ENCODE measurements at places on chromosomes 1 and 21.

DNA sequence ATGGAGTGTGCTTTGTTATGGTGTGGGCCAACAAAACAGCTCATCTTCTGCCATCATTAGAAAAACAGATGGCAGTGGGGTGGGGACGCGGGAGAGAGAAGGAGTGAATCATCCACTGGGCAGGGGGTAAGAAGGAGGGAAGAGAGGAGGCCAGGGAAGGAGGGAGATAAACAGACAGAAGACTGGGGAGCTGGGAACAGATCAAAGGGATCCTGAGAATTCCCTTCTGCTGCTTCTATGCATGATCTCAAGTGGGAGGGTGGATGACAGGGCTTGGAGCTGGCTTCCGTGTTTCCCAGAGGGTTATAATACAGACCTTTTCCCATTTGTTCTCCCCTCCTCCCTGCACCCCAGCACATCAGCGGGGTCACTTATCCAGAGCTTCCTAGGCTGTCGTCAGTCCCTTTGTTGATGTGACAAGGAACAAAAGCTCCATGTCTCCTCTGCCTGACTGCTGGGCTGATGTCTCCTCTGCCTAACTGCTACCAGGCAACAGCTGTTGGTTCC lies 338.6 kb downstream of the PAPPA2 start:
- no peak for DNase-seq

- DNase-seq: no peak
Observed at GRCh38 chr1:90384193-90384592, 332.9 kb downstream of the BARHL2 start.

DNA sequence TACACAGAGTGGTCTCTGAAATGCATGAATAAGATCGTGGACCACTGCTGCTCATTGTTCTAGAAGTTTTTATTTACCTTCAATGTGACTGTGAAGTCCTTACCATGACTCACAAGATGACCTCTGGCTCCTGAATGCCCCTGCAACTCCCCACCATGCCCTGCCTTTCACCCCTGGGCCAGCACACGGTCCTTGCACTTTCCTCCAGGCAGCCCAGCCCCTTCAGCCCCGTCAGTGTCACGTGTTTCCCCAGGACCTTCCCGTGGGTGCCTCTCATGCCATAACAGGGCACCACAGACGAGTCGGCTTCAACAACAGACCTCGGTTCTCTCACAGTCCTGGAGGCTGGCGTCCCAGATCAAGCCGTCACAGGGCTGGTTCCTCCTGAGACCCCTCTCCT lies 62.1 kb downstream of the B3GALT5 start:
- no peak for DNase-seq

DNA sequence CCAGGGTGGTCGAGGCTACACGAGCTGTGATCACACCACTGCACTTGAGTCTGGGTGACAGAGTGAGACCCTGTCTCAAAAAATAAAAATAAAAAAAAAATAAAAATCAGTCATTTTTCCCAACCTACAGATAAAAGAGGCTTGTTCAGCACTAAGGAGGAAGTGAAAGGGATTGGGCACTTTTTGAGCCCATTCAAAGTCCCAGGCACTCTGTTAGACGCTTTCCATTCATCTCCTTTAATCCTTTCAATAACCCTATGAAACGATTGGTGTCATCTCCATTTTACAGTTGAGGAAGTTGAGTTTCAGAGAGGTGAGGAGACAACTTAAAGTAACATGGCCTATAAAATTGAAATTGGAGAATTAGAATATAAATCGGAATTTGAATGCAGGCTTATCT lies 10.4 kb upstream of the AGO4 start:
- no peak for DNase-seq

- no peak for DNase-seq
Observed at GRCh38 chr1:204476563-204476962, 18.0 kb downstream of the PIK3C2B start.

GRCh38 chr1:13824626-13825025 lies 124.6 kb downstream of the PRDM2 start:
- no peak for DNase-seq

- no peak for DNase-seq
Observed at GRCh38 chr21:17053321-17053720, 459.5 kb upstream of the CXADR start.

DNA sequence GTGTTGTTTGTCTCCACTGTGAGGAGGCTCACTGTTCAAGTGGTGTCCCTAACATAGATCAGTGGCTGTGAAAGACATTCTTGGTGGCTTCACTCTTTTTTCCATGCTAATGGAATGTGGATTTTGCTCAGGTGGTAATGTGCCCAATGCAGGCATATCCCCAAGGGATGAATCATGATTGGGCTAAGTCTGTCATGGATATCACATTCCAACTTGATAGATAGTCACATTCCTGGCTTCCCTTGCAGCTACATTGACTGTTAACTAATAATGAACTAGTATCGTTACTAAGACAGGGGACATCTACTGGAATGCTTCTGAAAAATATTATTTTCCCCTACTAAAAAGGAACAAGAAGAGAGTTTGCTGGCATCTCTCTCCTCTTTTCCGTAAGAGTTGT lies 86.3 kb upstream of the SOD1 start:
- no peak for DNase-seq

DNA sequence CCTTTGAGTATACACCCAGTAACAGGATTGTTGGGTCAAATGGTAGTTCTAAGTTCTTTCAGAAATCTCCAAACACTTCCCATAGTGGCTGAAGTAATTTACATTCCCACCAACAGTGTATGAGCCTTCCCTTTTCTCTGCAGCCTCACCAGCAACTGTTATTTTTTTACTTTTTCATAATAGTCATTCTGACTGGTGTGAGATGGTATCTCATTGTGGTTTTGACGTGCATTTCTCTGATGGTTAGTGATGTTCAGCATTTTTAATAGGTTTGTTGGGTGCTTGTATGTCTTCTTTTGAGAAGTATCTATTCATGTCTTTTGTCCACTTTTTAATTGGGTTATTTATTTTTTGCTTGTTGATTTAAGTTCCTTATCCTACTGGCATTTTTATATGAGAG lies 26.4 kb upstream of the LAMC1 start:
- no peak for DNase-seq

GRCh38 chr1:64184003-64184440 lies 19.4 kb upstream of the UBE2U start:
- no peak for DNase-seq

- no peak for DNase-seq
Observed at GRCh38 chr1:61501971-61502916, 222.7 kb downstream of the TM2D1 start.

- DNase-seq: no peak
Observed at GRCh38 chr1:203934027-203934426, 72.6 kb downstream of the SNRPE start.

DNA sequence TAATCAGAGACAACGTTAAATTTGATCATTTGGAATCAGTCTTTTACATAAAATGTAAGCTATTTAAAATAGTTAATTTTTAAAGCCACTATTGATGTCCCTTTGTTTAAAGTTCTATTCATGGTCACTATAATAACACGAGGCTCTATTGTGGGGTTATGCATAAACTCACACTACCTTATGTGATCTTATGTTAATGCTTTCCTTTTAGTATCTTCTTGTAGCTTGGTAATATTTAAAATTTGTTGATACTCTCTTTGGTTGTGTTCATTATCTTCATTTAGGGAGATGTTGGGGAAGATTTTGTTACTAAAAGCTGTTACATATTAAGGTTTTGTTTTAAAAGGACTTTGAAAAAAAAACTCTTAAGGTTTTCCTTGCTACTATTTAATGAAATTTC lies 1.2 kb downstream of the B3GALT2 start:
- no peak for DNase-seq

DNA sequence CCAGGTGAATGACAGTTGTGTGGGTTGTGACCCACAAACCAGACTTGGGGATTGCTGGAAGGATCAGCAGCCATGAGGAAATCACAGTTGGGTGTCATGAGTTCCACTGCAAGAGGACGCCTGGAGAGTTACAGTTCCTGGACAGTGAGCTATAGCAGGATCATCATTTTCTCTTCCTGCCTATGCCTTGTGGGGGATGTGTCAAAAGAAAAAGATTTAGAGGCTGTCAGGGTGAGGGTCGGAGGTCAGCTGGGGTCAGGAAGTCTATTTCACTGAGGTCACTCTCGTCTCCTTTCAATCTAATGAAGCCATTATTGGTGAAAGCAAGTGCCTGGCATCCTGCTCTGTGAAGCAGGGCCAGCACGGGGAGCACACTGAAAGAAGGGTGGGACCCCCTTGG lies 7.0 kb upstream of the LIN28A start:
- DNase-seq: no peak

GRCh38 chr1:75725861-75726361 lies 1.4 kb downstream of the ACADM start:
- no peak for DNase-seq

GRCh38 chr1:109610609-109611307 lies 8.7 kb downstream of the GNAT2 start:
- DNase-seq: no peak

GRCh38 chr1:22447621-22448111 lies 4.0 kb upstream of the ZBTB40 start:
- DNase-seq: no peak

- DNase-seq: no peak
Observed at GRCh38 chr1:159817276-159818041, 9.2 kb upstream of the SLAMF8 start.

GRCh38 chr21:45513003-45513717 lies 29.1 kb downstream of the SLC19A1 start:
- no peak for DNase-seq

DNA sequence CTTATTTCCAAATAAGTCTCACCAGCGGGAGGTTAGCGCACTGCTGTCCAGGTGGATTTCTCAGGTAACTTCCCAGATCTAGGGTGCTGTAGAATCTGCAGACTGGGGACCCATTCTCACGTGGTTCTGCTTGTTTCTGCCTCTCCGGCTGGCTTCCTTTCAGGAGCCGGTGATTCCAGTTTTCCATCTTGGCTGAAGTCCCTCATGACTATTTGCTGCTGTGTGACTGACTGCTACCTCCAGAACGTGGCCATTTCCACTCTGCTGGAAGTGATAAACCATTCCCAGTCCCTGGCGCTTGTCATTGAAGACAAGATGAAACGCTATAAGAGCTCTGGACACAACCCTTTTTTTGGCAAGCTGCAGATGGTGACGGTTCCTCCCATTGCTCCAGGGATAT lies 76.0 kb downstream of the DOP1B start:
- DNase-seq: no peak

DNA sequence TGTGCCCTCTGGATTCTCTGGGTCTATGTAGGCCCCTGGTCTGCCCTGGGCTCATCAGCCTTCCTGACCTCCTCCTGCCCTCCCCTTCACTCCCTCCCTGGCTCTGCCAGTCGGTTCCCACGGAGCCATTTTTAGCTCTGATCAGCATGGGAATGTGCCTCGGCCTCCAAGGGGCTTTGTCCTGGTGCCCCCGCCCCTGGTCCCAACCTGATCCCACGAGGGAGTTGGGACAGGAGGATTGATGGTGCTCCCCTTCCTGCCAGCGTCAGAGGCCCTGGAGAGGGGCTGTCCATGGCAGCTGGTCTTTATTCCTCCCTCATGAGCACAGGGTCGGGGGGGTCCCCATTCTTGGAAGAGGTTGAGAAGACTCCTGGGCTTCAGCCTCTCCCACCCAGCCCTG lies 24.9 kb downstream of the ETNK2 start:
- no peak for DNase-seq

GRCh38 chr1:182054698-182055326 lies 6.7 kb downstream of the ZNF648 start:
- no peak for DNase-seq

DNA sequence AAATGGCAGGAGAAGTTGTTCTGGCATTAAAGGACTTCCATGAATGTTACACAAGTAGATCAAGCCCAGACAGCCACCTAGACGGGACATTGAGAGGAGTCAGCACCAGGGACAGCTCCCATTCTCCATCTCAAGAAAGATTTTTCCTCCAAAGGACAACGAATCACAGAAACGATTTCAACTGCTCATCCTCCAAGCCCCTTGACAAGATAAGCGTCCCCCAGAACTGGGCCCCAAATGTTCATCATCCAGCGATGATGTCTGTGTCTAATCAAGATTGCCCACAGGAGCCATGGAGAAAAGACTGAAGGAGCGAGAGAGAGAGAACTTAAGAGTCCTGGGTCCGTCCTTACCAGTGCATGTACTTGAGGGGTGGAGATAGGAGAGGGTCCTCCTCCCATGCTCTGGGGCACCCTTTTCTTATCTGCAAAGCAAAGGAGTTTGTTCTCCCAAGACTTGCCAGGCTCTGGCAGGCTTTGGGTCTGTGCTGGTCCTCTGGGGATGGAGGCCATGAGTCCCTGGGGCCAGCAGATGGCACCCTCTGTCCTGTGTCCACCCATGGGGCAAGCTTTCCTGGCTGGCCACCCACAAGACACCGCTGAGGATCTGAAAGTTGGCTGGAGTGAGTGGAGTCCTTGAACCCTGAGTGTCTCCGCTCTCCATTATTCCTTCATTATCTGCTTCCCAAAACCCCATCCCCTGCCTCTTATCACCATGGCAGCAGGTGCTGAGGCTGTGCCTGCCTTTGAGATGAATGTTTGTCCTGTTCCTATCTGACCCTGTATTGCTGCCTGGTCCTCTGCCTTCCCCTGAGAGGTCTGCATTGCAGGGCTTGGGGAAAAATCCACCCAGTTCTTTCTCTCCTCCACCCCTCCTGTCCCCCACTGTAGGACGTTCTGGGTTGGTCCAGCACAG lies 164.6 kb downstream of the ACTL8 start:
- DNase-seq: no peak

DNA sequence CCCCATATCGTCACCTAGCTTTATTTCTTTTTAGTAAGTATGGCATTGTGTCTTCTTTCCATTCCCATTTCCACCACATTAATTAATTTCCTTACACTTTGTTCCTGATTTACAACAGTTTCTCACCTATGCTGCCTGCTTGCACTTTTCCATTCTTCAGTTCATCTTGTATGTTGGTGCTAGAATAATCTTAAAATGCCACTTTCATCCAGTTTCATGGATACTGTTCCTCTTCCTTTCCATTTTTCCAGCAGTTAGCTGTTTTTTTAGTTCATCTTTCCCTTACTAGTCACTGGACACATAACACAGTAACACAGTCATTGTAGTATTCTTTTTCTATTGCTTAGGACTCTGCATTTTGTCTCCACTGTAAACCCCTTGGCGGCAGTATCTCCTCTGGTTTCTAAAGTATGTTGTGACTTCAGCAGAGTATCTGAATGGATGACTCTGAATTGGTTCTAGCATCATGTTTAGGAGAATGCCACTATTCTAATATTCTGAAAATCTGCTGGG lies 2.1 kb downstream of the CDC7 start:
- DNase-seq: no peak

GRCh38 chr21:26118938-26119540 lies 51.5 kb downstream of the APP start:
- DNase-seq: no peak

GRCh38 chr1:220368352-220369265 lies 96.4 kb upstream of the RAB3GAP2 start:
- no peak for DNase-seq

- DNase-seq: no peak
Observed at GRCh38 chr1:182563095-182563494, 26.0 kb downstream of the RNASEL start.

DNA sequence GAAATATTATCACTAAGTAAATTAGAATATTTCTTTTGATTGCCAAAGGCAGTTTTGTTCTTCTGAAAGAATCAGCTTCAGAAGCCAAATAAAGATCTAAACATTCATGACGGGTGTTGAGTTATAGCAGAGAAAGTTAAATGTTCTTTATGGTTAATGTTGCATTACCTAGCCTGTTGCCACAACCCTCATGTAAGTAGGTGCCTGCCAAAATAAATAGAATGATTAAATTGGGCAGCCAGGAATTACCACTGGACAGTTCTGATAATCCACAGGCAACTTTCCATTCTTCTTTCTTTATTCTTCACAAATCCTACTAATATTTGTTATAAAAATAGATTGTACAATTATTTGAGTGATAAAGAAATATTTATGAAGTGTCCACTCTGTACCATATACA lies 217.9 kb upstream of the NRIP1 start:
- DNase-seq: no peak

All from activated naive CD4-positive, alpha-beta T cell treated with anti-CD3 and anti-CD28 coated beads, Interleukin-2, amount 50 U/mL, for 72 hours (primary cell).